ENCODE measurements at places on chromosomes 6 and 20.

DNA sequence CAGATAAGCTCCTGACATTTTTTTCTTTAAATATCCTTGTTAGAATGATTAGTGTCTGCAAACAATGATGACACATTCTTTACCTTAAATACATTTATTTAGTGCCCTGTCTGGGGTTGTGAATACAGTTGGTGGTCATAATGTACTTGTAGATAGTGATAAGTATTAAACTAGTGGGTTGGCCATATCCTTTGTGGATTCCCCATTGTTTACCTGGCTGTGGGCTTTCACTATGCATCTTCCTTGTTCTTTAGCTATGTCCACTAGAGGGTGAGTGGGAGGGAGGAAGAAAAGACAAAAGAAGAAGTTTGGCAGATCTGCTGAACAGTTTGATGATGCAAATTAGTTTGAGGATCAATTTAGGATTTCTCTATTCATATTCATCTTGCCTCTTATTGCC is 15.7 kb downstream of the HS3ST5 start:
- DNase-seq: no peak

- DNase-seq: no peak
These were observed 259.9 kb downstream of the GMPR start for GRCh38 chr6:16498237-16498636.

- no peak for DNase-seq
These were observed 167.4 kb upstream of the OLIG3 start for GRCh38 chr6:137661601-137662000.

DNA sequence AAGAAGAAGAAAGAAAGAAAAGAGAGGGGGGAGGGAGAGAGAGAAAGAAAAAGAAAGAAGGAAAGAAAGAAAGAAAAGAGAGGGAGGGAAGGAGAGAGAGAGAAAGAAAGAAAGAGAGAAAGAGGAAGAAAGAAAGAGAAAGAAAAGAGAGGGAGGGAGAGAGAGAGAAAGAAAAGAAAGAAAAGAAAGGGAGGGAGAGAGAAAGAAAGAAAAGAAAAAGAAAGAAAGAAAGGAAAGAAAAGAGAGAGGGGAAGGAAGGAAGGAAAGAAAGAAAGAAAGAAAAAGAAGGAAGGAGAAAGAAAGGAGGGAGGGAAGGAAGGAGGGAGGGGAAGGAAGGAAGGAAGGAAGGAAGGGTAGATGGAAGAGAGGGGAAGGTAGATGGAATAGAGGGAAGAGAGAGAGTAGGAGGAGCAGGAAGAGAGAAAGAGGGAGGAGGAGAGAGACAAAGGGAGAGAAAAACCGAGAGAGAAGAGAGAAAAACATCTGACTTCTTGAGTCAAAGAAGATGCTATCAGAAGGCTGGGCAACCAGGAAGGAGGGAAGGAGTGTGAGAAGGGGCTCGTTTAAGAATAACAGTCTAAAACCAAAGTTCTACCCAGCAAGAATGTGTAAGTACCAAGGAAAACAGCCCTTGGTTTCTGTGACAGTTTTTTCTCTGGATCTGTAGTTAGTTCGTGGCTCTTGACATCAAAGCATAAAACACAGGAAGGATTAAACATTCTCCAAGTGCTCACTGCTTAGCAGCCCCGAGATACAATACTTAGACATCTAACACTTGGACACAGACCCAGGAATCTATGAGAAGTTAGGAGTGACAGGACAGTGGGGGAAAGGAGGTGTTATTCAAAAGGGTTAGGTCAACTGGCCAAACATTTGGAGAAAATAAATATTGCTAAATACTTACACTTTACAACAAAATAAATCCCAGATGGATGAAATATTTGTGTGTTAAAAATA is 131.9 kb upstream of the STMND1 start:
- DNase-seq: no peak

GRCh38 chr20:57212534-57213276 is 53.7 kb downstream of the BMP7 start:
- no peak for DNase-seq
